AG20443 (cell line): ENCODE measurements at places on chromosomes 12 and 14.

DNA sequence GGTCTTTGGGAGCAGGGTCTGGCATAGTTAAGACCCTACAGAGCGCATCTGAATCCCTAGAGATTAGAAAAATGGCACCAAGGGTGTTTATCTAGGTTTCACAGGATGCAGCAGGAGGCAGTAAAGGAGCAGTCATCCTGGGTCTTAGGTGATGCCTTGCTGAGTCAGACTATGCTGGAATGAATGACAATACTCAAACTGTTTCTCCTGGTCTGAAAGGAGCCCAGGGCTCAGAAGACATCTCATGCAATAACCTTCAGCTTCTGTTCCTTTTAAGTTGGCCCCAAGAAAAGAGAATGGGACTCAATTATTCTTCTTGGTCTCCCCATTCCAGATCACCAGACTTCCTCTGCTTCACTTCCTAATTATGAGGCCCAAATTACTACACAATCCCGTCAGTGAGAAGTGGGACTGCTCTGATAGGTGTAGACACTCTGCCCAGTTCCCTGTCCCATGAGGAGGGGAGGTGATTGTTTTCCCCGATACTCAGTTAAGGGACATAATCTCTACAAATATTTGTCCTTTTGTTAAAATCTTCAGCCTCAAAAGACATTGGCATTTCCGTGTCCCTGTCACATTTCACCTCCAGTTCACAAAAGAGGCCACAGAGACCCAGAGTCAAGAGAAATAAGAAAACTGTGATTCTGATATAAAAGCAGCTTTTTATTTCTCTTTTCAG is 14.8 kb upstream of the APOF start:
- DNase-seq, result no peak

DNA sequence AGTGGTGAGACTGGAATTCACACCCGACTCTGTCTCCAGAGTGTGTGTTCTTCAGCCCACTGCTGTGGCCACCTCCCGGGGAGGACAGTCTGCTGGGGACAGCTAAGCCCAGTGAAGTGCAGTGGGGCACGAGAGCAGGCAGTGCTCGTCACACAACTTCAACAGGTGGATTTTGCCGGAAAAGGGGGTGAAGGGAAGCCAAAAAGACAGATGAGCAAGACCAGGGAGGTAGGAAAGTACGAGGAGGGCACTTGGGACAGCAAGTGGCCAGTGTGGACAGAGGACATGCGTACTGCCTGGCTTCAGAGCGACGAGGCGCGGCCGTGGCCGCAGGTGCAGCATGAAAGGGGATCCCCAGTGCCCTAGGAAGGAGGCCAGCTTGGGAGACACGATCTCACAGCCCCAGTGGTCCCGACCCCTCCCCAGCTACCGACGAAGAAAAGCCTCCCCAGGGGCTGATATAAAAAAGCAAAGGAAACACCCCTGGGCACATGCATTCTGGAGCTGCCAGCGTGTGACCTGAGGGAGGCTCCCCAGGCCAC is 96.1 kb downstream of the FBXL14 start:
- DNase-seq, result no peak

DNA sequence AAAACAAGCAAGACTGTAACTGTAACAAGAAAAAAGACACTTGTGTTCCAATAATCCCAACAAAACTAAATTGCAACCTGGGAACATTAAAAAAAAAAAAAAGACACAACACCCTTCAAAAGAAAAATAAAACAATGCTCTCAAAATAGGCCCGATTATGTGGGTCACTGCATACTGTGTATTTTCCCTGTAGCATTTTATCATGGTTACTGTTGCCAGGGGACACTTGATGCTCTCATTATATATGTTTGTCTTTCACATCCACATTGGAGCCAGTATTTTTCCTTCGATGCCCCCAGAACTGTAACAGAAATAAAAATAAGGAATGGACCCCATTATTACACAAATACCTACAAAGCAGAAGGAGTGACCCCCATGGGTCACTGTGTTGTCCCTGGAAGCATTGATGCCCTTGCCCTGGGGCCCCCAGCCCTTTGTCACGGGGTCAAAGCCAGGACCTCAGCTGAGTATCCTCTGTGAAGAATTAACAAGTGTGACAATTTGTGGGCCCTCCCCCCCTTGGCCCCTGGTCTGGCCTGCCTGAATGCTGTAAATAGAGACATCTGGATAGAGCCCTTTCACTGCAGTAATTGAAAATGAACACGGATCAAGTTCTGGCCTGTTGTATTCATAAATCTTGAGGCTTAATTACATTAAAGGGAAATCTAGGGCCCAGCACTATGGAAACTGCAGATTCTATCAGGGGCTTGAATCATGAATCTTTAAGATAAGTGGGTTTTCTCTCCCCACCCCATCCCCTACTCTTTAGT is 72.8 kb downstream of the C12orf42 start:
- no peak for DNase-seq

- DNase-seq, result peak; percentile 43
Observed at GRCh38 chr14:90534091-90534837, 137.4 kb downstream of the CALM1 start.

DNA sequence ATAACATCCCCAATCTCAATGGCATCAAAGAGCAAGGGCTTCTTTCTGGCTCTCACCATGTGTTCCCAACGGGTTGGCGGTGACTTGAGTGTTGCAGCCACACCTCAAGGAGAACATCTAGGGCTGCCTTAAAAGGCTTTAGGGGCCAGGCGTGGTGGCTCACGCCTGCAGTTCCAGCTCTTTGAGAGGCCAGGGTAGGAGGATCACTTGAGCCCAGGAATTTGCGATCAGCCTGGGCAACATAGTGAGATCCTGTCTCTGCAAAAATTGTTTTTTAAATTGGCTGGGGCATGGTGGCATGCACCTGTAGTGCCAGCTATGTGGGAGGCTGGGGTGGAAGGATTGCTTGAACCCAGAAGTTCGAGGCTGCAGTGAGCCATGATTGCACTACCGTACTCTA is 14.9 kb downstream of the RFLNA start:
- DNase-seq, result no peak

- DNase-seq, result no peak
Observed at GRCh38 chr14:99468836-99469592, 11.6 kb downstream of the SETD3 start.

GRCh38 chr12:45292486-45293195 is 76.7 kb downstream of the ANO6 start:
- no peak for DNase-seq

DNA sequence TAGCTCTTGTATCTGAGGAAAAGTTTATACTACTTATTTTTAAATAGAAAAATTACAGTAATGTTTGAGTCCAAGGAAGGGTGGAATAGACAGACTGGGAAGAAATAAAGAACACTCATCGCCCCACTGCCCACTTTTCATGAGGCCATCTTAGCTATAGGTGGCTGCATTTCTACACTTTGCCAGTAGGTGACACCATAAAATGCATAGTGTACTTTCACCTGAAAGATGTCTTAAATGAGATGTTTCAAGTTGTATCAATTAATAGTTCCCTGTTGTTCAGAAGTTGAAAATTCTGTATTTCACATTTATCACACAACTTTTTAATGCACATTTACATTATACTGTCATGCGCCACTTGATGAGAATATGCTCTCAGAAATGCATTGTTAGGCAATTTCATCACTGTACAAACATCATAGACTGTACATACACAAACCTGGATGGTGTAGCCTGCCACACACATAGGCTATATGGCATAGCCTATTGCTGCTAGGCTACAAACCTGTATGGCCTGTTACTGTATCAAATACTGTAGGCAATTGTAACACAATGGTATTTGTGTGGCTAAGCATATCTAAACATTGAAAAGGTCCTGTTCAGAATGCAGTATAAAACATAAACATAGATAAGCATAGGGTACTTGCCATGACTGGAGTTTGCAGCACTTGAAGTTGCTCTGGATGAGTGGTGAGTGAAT is 27.6 kb downstream of the PMCH start:
- DNase-seq, result no peak

DNA sequence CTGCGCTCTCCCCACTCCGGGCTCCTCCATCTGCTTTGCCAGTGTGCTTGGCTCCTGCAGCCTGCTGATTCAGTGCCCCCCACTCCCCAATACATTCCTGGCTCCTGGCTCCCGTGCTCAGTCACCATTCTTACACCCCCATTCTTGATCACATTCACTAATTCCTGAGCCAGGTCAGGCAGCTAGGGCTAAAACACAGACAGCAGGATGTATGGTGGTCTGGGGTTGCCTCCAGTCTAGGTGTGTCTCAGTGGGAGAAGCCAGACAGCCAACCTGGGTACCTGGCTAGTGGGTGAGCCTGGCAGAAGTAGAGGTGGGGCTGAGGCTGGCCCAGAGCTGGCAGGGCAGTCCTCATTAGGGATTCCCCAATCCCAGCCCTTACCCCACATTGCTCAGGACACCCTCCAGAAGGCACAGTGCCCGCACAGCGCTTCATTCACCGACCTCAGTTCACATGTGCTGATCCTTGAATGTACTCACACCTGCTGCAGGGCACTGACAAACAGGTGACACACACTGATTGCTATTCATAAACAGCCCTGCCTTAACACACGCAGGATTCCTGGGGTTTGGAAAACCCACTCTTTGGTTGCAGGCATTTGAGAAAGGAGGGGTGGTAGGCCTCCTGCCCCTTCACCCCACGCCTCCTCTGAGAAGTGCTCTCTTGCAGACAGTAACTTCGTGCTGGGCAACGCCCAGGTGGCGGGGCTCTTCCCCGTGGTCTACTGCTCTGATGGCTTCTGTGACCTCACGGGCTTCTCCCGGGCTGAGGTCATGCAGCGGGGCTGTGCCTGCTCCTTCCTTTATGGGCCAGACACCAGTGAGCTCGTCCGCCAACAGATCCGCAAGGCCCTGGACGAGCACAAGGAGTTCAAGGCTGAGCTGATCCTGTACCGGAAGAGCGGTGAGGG is 1.7 kb downstream of the KCNH3 start:
- DNase-seq, result no peak

DNA sequence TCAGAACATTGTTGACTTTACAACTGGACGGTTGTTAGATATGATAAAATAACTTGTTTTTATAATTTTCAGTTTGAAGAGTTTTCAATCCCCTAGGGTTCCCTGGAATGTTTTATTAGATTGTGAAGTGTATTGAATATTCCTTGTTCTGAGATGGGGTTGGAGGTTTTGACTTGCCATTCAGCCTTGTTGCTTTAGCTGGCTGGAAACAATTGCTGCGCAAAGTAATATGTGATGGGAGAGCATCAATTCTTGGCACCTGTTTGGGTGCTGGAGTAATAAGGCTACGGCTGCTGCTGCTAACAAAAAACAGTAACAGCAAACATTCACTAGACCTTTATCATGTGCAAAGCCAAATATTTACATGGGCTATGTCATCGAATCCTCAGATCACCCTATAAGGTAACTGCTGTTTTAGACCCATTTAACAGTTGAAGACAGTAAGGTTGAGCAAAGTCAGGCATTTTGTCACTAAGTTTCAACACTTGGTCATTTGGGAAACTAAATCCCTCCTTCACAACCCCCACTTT is 241.0 kb upstream of the TBX3 start:
- DNase-seq, result no peak

DNA sequence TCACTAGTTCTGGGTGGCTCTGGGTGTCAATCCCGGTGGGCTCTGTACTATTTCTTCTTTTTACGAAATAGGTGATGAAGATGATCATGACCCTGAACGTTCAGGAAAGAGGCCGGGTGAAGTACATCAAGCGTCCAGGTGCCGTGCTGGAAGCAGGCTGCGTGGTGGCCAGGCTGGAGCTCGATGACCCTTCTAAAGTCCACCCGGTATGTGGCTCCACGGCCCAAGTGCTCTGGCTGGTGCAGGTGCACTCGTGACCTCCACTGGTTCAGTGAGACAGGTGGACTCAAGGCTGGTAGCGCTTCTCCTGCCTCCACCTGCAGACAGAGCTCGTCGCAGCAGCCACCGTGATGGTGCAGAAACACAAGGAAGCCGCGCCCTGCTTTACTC is 85.1 kb downstream of the ACACB start:
- no peak for DNase-seq

DNA sequence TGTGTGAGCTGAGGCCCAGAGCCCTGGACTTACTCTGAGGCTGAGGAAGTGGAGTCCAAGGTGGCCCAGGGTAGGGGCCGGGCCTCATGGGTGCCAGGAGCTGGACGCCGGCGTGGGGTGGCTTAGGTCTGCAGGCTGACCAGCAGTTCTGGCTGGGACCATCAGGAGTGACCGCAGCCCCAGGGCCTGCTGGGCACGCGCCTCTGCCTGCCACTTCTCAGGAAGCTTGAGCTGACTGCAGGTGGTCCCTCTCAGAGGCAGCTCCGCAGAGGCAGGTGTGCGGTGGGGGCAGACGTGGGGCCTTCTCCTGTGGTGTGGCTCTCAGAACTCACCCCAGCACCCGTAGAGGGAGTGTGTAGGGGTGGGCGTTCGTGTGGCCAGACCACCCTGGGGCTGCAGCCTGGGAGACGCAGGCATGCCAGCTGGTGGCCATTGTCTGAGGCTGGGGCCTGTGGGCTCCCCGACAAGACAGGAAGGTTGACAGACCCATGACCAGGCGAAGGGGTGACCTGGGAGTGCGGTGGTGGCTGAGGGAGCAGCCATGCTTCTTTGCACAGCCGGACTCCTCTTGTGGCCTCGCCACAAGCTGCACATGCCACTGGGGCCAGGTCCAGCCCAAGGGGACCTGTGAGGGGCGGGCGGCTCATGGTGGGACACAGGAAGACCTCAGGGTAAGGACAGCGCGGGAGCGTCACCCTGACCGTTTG is 40.0 kb upstream of the TEX22 start:
- no peak for DNase-seq

DNA sequence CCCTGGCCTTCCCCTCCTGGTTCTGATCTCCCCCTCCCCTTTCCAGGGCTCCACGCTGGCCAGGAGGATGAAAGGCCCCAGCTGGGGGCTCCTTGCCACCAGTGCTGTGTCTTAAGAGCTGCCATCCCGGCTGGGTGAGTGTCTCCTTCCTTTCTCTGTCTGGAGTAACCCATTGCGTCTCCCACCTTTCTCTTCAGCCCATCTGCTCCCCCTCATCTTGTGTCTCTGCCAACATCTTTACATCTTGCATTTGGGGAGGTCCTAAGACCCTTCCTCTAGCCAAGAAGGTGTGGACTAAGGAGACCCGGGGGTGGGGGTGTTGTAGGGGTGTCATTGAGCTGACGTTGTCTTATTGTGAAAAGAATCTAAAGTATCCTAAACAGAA is 505 bp downstream of the BCL2L2 start:
- no peak for DNase-seq

GRCh38 chr12:53951577-53952334 is 2.9 kb upstream of the HOXC12 start:
- no peak for DNase-seq

DNA sequence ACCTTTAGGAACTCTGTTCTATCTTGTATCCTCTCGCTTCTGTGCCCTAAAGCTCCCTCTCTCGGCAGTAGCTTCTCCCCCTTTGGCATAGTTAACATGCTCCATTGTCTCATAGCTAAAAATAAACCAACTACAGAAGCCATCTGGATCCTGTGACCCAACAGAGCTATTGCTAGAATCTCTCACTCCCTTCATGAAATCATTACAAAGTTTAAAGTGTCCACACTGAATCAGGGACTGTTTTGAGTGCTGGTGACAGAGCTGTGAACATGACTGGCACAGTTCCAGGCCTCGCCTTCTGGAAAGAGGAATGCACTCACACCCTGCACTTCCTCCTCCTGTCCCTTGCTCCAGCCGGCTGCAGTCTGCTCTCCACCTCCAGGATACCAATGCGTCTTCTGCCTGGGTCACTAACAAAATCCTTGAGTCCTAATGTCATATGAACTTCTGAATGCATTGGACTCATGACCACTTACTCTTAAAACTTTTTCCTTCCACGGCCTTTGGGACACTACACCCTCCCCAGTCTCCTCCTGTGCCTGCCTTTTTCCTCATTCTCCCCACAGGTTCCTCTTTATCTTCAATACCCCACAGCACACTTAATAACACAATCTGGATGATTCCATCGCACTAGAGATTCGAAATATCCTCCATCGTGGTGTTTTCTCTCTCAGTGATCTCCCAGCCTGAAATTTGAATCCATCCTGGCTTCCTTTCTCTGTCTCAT is 13.2 kb downstream of the PLBD1 start:
- DNase-seq, result peak; percentile 42
